ENCODE measurements at places on chromosomes 1 and 21. TPM values are rescaled to one million over a fixed set of nuclear protein-coding genes. Genes with fewer than 3 reads are reported as not detected.

GRCh38 chr1:116794804-116795481 is 40.7 kb downstream of the CD2 start:
- no peak for DNase-seq

DNA sequence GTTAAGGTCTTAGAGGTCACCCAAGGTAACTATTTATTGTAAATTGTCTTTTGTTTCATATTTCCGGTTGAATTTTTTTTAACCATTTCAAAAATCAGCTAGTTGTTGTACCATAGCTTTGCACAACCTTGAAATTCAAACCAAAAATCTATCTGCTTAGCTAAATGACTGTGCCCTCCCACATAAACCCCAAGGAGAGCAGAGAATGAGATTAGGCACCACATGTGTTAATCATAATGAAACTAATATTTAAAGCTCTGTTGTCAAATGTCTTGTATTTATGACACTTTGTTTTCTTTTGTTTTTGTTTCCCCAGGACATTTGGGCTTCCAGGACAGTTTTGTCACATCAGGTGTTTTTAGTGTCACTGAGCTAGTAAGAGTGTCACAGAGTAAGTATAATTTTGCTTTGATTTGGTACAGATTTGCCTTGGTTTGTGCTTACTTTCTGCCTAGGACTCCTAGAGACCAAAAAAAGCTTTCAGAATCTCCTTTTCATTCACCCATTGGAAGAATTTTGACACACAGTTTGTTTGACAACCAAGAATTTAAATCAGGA is 249.9 kb downstream of the NFIA start:
- DNase-seq, result no peak

- DNase-seq, result no peak
Measured at GRCh38 chr1:72326494-72326893, 44.2 kb upstream of the NEGR1 start.

GRCh38 chr21:31195334-31196015 is 148.6 kb downstream of the TIAM1 start:
- DNase-seq, result no peak

- no peak for DNase-seq
Measured at GRCh38 chr21:31403596-31404333, 59.7 kb upstream of the TIAM1 start.

CELA2B gene
- total RNA-seq, result not detected

DNA sequence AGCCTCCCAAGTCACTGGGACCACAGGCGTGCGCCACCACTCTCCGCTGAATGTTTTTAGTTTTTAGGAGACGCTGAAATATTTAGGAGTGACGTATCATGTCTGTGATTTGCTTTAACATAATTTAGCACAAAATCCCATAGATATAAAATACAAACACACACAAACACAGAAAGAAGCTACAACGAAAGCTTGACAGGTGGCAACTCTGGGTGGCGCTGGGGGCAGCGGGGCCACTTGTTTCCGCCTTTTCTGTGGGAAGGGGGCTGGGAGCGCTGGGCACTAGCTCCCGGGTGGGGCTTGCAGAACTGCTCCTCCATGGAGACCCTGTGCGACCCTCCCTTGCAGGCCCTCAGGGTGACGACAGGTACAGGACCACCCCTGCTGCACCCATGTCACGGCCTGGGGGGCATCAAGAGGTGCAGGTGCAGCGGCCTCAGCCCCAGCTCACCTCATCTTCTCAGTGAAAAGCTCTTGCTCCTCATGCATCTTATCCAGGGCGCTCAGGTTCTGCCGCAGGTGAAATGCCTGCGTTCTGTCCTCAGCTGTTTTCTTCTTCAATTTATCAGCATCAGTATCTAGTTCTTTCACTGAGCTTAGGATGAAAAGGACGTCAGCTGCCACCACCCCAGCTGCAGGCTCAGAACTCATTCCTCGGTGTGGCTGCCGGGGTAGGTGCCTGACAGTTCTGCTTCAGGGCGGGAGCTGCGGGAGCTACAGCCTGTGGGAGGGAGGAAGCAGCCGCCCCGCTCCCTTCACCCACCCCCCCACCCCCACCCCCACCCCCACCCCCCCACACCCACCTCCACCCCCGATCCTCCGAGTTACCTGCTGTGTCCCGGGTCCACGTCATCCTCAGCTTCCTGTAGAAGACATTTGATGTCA is 15.3 kb downstream of the CFAP74 start:
- no peak for DNase-seq

DNA sequence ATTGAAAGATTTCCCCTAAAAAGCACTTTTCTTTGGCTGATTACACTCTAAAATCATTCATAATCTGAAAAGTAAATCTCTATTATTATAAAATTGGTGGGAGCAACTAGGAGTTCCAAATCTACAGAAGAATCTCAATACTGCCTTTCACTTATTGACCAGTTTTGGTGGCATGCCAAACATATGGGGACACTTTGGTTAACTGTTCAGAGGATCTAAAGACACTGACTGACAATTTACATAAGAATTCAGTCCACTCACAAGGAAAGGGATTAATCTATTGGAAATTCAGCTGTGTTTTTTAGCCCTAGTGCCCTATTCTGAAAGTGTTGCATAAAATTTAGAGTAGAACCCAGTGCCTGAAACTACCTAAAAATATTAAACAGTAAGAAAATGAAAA is 113.6 kb downstream of the LRRC40 start:
- no peak for DNase-seq

- no peak for DNase-seq
Measured at GRCh38 chr1:27868932-27869718, 3.2 kb upstream of the THEMIS2 start.

GRCh38 chr1:86430376-86430775 is 6.4 kb downstream of the CLCA2 start:
- no peak for DNase-seq

SLAMF7 gene
- total RNA-seq, result 0.08 TPM

DSCAM gene
- total RNA-seq, result 0.21 TPM

DNA sequence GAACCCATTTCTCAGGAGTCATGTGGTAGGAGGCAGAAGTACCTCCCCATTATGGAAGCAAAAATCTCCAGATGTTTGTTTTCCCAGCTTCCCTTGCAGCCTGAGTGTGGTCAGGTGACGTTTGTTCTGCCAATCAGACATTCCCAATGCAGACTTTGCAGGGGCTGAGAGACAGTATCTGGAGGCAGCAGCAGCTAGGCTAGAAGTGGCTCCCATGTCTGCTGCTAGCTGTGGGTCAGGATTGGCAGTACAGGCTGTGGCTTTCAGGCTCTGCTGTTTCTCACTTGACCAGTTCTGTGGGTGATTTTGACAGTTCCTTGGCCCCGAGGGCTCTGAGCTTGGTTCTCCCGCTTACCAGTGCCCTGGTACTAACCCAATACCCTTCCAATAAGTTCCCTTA is 58.6 kb upstream of the NBPF3 start:
- DNase-seq, result no peak

DNA sequence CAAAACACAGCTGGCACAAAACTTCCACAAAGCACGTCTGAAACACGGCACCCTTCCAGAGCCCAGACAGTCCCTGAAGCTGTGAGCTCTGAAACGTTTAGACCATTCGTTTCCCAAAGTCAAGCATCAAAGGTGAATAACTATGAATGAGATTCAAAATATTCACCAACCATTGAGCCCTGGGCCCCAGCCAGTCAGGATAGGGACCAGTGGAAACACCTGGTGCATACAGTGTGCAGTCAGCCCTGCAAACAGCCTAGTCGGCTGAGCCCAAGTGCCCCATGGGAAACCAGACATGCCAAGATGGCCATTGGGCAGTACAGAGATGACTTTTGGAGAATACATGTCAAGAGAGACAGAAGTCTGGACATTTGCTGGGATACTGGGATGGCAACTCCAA is 90.4 kb upstream of the EDN2 start:
- no peak for DNase-seq

DNA sequence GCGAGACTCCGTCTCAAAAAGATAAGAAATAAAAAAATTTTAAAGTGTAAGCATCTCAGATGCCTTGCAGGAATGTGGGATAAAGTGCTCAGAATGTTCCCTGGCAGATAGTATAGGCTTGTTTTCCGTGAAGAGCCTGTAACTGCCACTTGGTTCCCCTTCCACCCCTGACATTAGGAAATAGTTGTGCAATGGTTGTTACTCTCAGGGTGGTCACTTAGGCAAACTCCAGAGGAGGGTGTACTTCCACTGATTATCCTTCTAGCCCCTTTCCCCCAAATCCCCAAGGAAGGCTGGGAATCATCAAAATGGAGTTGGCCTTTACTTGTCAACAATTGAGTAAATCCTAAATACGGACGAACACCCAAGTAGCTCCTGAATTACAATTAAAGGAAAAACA is 10.4 kb downstream of the RPL11 start:
- DNase-seq, result no peak

DNA sequence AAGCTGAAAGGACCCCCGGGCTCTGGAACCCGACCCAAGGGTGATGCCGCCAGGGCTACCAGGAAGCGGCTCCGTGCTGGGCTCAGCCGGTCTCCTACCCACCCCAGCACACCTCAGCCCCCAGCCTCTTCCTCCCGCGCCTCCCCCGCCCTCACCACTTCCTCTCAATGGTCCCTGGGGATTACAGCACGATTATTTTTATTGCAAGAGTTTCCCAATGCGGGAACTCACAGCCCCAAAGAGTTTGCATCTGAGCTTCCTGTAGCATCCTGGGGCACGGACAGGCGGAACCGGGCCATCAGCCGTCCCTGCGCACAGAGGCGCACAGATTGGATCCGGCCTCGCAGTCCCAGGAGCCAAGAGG is 8.7 kb upstream of the SLX9 start:
- no peak for DNase-seq

DNA sequence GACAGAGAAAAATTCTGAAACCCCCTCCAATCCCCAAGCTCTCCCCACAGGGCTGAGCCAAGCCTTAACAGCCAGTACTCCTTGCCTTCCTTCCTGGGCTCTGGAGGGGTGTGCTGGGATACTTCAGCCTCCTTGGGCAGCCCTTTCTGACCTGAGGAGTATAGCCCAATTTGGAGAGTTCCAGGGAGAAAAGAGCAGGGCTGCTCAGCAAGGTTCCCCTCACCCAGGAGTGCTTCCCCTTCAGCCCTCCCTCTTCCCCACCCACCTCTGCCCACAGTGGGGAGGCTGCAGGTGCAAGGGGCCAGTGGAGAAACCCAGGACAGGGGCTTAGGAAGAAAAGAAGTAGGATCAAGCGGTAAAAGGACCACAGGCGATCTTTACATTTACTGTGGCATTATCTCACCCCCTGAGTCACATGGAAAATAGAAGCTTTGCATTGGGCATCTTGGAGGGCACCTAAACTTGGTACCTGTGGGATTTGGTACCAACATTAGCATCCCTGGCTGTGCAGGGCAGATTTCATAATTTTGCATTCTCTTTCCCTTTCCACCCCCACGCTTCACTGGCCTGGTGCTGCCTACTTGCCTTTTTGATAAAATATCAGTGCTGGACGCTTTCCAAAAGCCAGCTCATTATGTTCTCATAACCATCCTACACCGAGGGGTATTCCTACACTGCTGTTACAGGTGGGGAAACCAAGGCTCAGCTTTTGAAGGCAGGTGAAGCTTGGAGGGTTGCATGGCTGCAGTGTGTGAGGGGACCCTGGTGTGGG is 2.8 kb upstream of the ADORA1 start:
- no peak for DNase-seq

DNA sequence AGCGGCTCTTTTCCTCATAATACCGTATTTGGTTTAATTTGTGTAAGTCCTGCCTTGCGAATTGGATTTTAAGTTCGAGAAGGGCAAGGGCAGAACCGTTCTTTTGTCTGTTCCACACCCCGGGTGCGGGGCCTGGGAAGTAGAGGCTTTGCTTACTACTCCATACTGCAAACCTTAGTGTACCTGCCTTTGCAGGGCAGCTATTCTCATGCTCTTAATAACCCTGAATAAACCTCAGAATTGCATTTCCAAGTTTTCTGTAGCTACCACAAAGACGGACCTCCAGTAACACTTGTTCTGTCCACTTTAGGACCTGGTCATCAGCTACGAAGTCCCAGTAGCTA is 657 bp upstream of the HNRNPU start:
- DNase-seq, result no peak

CNN3 gene
- total RNA-seq, result 226 TPM

DNA sequence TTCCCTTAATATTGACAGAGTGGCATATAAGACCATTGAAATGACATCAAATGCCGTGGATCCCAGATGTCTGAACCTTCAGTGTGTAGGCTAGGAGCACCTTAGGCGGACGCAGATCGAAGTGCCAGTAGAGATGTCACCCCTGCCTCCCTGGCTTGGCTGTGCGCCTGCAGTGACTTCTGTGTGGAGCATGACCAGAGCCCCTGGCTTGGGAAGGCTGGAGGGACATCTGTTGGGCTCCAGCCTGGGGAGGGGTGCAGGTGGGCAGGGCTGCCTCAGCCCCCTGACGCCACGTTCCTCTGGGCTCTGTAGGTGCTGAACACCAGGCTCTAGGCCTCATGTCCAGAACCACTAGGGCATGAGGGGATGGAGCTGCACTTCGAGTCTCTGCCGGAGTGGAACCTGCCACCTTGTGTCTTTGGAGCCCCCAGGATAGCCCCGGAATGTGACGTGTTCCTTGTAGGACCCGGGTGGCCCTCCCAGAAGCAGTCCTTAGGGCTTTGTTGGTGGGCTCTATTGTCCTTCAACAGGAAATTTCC is 103.8 kb downstream of the ADARB1 start:
- no peak for DNase-seq

DNA sequence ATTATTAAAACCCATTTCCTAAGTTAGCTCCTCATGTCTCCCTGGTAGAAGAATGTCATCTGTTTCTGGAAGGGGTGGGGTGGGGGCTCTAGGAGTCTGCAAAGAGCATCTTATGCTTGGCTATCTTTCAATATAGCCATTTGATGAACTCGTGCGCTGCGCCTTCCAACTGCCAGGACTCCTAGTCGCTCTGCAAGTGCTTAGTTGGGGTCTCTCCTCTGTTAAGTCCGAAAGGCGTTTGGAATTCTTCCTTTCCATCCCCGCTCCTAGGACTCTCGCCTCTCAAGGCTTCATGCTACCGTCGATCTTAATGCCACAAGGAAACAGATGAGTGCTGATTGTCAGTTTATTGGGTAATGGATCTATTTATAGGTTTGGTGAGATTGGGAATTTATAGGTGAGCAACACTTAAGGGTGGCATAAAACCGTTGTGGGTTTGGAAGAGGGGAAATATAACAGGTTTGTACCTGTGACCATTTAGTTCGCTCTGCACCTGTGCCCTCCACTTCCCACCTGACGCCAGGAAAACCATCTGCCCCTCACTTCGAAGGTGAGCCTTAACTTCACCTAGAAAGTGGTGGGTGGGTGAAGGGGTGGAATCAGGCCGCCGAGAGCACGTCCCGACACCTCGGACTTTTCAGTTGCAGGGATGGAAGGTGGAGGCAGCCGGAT is 1.1 kb downstream of the KCNH1 start:
- no peak for DNase-seq

GRCh38 chr1:36667836-36668235 is 185.1 kb upstream of the CSF3R start:
- no peak for DNase-seq

DNA sequence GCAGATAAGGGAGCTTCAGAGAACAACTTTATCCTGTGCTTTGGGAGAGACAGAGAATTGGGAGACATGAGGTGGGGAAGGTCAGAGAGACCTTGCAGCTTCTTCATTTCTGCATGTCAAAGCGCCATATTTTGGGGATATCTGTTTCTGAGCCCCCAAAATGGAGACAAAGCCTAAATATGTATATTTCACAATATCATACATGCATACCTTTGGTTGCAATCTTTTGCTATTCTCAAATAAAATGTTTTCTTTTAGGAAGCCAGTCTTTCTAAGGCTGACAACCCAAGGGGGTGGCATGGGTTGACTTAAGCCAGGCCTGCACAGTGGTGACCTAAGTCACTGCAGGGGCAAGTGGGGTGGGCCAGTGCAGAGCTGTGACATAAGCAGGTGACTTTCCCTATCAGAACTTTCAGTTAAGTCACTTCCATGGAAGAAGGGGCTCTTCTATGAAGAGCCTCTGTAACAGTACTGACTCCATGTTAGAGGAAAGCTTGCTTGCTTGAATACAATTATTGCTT is 13.9 kb upstream of the MRPL55 start:
- no peak for DNase-seq

- no peak for DNase-seq
Measured at GRCh38 chr1:83725735-83726360, 273.1 kb downstream of the TTLL7 start.
